ENCODE measurements at places on chromosomes 6 and 20. TPM values are rescaled to one million over a fixed set of nuclear protein-coding genes. Genes with fewer than 3 reads are reported as not detected.

- DNase-seq: no peak
Observed at GRCh38 chr20:10519361-10520046, 84.4 kb downstream of the SLX4IP start.

- peak; percentile 39 for DNase-seq
Observed at GRCh38 chr20:31760519-31761240, 21.6 kb downstream of the TPX2 start.

DNA sequence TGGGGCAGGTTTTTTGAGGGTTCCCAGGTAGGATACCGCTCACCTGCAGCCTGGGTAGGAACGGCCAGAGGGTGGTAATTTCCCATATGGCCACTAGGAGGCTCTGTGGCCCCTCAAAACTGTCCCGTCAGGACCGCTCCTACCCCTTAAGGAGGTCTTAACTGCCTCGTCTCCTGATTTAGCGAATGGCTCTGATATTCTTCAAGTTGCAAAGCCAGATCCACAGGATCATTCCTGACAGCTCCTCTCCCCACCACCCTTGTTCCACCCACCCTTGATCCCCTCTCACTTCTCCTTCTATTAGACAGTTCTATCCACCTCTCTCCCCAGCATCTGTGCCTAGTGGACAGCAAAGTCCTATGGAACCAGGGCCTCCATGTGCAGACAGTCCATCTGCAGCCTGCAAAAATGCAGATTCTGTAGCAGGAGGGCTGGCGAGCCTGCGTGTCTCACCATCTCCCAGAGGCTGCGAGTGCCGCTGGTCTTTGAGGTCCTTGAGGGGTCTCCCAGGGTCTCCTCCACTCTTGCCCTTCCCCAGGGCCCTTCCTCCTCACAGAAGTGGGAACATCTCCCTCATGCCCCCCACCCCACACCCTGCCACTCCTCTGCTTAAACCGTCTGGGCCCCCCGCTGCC lies 34.3 kb upstream of the ZBP1 start:
- peak; percentile 31 for DNase-seq

DNA sequence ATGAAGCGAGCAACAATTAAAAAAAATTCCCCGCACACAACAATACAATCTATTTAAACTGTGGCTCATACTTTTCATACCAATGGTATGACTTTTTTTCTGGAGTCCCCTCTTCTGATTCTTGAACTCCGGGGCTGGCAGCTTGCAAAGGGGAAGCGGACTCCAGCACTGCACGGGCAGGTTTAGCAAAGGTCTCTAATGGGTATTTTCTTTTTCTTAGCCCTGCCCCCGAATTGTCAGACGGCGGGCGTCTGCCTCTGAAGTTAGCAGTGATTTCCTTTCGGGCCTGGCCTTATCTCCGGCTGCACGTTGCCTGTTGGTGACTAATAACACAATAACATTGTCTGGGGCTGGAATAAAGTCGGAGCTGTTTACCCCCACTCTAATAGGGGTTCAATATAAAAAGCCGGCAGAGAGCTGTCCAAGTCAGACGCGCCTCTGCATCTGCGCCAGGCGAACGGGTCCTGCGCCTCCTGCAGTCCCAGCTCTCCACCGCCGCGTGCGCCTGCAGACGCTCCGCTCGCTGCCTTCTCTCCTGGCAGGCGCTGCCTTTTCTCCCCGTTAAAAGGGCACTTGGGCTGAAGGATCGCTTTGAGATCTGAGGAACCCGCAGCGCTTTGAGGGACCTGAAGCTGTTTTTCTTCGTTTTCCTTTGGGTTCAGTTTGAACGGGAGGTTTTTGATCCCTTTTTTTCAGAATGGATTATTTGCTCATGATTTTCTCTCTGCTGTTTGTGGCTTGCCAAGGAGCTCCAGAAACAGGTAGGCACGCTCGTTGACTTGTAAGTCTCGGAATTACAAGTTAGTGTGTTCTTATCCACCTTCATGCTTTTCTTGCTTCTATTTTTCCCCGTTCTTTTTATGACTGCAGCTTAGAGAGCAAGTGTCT lies at the start of gene EDN1:
EDN1 (plus strand) TSS at position 429 of the 888 bp plus-strand sequence; CDS start at position 698, 269 bp downstream.
- DNase-seq: peak; percentile 81

DNA sequence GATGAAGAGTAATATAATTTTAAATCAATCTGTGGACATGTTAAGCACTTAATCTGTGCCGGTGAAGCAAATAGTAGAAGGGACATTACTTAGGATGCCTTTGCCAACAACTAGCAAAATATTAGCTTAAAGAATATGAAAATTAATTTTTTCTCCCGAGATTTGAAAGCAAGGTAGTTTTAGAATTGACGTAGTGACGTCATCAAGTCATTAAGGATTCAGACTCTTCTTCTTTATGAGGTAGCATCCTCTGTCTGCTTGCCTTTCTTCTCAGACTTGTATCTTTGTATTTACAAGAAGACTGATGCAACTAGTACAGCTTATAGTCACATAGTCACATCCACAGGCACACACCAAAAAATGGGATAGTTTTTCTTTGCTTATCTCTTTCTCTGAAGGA lies 374.4 kb downstream of the MMUT start:
- no peak for DNase-seq

- no peak for DNase-seq
Observed at GRCh38 chr6:156009656-156010055, 554.0 kb upstream of the NOX3 start.

GRCh38 chr6:170152124-170152926 lies 138.6 kb downstream of the DLL1 start:
- no peak for DNase-seq

DNA sequence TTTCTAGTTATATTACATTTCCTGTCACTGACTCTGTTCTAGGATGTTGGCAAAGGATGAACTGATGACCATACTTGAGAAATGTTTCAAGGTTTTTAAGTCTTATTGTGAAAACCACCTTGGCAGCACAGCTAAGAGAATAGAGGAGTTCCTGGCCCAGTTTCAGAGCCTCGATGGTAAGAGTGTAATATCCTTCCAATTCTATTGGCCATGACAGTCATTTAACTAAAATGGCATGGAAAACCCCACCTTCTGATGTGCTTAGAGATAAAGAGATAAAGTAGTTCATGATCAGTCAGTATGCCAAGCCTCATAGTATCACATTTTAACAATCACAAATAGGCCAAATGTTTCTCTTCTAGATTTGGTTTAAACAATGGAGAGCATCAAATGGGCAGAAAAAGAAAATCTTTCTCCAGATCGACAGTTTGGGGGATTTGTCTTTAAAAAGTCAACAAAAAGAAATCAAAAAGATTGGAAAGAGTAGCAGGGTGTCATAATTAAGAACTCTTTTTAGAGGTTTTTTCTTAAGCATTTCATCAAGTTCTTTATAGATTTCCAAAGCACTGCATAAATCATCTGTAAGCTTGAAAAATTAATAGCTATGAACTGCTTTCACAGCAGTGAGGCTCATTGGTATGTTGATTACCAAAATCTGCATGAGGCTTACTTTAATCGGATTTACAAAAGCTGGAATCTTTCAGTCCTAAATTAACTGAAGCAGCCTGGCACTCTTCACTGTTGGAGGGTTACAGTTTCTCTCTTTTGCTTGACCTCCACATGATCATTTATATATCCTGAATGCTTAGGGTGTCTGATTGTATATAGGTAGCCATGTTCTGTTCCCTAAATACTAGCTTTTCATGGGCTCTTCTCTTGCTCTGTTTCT lies 48.7 kb downstream of the AKIRIN2 start:
- DNase-seq: no peak

DNA sequence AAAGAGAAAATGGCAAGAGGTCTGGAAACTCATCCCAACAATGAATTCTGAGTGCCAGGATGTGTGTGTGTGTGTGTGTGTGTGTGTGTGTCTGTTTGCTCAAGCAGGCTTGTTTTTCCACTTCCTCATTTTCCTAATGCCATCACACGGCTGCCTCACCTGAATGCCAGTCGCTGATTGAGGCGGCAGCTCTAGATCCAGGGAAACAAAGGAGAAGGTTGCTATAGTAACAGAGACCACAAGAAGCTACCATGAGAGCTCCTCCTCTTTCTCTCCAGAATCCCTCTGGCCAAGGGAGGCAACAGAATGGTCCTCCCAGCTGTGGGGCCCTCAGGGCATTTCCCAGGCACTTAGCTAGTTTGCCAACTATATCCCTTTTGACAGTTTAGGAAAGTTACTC lies 241.1 kb upstream of the TSHZ2 start:
- DNase-seq: no peak

GRCh38 chr6:127459231-127459641 lies at the start of gene KIAA0408:
Gene KIAA0408, minus strand, starts transcription at chr6:127459389. Its CDS starts 5,408 bp downstream, at chr6:127453981.
- DNase-seq: peak; percentile 58

- DNase-seq: no peak
Observed at GRCh38 chr6:21444711-21445260, 148.8 kb upstream of the SOX4 start.

DNA sequence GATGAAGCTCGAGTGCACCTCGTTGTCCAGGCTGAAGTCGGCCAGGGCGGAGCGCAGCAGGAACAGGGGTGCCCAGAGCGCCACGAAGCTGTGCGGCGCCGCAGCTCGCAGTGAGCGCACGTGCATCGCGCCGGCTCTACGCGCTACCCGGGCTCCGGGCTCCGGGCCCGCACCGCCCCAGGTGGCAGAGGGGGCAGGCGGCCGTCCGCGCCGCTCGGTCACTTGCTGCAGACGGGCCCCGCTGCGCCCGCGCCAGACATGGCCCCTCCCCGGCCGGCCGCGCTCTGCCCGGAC lies 497 bp downstream of the BMP7 start:
- no peak for DNase-seq

DNA sequence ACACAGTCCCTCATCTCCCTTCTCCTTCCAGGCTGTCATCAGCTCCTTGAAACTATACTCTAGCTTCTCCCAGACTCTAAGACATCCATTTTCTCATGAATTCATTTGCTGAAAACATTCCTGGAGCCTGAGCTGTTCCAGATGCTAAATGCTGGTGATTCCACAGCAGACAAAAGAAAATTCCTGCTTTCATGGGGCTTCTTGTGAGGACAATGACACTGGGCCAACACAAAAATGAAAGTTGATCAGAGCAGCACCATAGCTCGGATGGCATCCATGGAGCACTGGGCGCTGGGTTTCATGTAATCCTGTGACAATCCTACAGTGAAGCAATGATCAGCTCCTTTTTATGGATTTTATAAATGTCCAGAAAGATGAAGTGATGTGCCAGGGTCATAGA lies 47.4 kb upstream of the STX16 start:
- DNase-seq: no peak

- peak; percentile 54 for DNase-seq
Observed at GRCh38 chr6:165702669-165703068, 39.6 kb upstream of the PDE10A start.

DNA sequence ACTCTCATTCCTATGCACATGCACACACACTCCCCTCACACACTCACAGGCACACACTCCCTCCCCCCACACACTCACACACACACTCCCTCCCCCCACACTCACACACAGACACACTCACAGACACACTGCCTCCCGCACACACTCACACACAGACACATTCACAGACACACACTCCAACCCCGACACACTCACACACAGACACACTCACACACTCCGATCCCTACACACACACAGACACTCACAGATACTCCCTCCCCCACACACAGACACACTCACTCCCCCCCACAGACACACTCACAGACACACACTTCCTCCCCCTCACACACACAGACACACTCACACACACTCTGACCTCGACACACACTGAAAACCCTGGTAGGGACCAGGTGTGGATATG lies 176.2 kb downstream of the TFAP2C start:
- DNase-seq: no peak

DNA sequence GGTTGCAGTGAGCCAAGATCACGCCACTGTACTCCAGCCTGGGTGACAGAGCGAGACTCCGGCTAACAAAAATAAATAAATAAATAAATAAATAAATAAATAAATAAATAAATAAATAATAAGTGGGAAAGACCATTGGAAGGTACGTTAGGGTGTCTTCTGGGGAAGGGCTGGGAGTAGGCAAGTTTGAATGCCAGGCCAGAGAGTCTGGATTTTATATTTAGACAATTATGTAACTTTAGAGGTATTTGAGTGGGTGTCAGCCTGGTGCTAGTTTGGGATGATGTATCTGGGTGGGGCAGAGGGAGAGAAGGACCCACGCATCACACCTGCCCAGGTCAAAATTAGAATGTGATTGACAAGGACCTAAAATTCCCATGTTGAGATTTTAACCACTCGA lies 108.5 kb upstream of the PRND start:
- DNase-seq: no peak

- no peak for DNase-seq
Observed at GRCh38 chr20:50322703-50323131, 132.1 kb downstream of the CEBPB start.

The THBS2 gene
- total RNA-seq: 6.5 TPM

The OR14J1 gene
- total RNA-seq: not detected

The NKAIN4 gene
- total RNA-seq: 7.5 TPM

The GPR31 gene
- total RNA-seq: not detected

The GSTA2 gene
- not detected for total RNA-seq

The KIF25 gene
- 0.05 TPM for total RNA-seq

The SLC32A1 gene
- total RNA-seq: not detected

The BEND6 gene
- 2.1 TPM for total RNA-seq

The GGT7 gene
- 16.9 TPM for total RNA-seq

The CNR1 gene
- 3.3 TPM for total RNA-seq
